ENCODE measurements at places on chromosomes 2 and 18.

DNA sequence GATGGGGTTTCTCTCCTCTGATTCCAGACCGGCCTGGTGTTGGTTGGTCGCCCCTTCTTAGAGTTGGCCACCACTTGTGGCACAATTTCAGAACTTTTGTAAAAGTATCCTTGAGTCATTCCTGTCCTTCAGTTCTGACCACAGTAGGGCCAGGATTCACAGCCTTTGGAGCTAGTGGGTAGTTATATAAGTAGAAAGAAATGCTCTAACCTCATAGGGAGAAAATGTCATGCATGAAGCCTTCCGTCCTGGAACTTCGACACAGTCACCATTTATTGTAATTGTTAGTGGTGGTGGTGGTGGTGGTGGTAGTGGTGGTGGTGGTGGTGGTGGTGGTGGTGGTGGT lies 65.4 kb downstream of the EPAS1 start:
- no peak for DNase-seq

DNA sequence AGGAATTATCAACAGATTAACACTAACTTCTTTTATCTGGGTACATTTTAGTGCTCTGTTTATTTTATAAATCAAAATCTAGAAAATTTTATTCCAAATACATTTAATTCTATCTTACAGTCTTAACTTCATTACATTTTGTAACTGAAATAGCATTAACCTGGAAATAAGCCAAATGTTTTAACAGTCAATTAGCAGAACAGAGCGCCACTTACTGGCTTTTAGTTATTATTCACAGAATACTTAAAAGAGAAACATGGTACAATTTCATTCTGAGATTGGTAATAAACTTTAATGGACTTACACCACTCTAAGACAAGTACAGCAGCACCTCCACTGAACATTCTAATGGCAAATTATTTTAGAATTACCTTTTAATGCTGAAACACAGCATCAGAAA lies 38.6 kb downstream of the SS18 start:
- no peak for DNase-seq

- DNase-seq: no peak
Observed at GRCh38 chr2:128198656-128199055, 107.7 kb downstream of the UGGT1 start.

GRCh38 chr2:120763508-120763907 lies 27.8 kb downstream of the GLI2 start:
- DNase-seq: no peak

- DNase-seq: no peak
Observed at GRCh38 chr2:109144721-109145120, 15.7 kb downstream of the SH3RF3 start.

DNA sequence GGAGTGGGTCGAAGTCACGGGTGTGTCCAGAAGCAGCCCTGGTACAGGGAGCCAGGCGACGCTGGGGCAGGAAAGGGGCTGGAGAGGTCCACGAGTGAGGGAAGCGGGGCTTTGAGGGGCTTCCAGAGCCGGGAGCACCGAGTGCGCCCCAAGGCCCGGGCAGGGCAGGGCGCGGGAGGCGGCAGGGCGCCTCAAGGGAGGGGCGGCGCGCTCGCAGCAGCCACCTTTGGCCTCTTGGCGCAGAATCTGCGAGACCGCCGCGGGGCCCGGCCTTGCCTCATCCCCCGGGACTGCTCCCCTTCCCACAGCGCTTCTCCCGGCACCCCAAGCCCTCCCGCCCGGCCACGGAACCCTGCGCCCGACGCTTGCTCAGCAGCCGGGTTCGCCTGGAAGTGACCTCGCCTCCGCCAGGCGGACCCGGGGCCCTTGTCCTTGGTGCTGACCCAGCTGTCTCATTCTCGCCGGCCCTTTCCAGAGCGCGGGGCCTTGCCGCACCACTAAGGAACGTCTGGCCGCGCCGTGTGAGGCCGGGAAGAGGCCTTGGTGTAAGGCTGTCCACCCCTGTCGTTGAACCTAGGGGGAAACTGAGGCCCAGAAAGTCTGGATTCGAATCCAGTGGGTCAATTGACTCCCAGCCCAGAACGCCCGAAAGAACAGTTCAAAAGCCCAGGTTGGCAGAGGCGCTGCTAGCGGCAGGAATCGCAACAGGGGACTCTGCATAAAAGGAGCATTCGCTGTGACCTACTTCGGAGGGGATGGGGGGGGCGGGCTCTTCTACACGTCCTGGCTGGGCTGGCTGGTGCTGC lies 584 bp upstream of the DNER start:
- no peak for DNase-seq

DNA sequence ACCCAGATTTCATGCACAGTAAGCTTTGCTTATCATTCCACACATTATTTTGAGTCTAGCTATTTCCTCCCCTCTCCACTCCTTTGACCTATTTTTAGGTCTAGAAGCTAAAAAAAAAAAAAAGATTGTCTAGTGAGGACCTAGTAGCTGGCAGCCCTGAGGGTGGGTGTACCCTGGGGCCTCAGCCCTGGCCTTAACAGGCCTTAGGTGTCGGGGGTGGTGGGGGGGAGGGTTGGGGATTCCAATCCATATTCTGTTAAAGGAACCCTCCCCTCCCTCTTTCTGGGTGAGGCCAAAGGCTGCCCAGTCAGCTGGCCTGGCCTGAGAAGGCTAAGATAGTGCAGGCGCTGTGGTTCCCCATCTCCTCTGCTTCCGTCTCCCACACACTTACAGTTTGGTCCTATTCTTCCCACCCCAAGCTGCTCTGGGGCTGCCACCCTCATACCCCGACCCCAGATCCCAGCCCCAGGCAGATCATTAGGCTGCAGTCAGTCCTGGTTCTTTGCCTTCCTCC lies 65.5 kb upstream of the HK2 start:
- DNase-seq: no peak

- DNase-seq: no peak
Observed at GRCh38 chr2:233341296-233341695, 13.0 kb upstream of the DGKD start.

- no peak for DNase-seq
Observed at GRCh38 chr2:98580656-98581284, 27.5 kb downstream of the COA5 start.

DNA sequence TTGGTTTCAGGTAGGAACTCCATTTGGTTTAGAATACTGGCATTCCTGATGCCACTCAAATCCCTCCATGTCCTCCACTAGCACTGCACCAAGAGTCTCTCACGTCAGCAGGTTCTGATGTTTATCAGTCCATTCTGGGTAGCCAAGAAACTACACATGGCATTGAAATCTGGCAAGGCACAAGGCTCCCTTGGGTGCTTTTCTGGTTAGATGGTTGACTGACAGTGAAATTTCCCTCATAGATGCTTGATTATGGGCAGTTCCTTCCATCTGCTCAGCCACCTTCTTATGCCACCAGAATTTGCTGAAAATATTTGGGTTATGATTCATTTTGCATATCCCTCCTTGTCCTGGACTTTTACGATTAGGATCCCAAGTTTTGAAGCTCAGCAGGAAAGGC lies 32.6 kb downstream of the EDAR start:
- DNase-seq: no peak

GRCh38 chr18:62781893-62782292 lies 66.6 kb downstream of the PHLPP1 start:
- peak; percentile 46 for DNase-seq

DNA sequence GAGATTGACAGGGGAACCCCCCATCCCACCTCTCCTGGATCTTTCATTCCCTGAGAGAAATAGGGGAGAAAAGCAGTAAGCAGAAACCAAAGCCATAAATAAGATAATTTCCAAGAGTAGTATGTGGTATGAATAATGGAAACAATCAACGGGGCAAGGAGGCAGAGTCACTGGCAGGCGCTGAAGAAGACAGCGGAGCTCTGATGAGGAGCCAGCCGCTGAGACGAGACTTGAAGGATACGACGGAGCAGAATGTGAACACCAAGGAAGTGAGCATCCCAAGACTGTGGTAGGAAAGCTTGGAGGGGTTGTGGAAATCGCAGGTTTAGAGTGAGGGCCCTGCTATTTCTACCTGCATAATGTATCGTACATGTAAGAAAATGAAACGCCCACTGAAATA lies 93.6 kb upstream of the CBLN2 start:
- no peak for DNase-seq

GRCh38 chr2:10132596-10132995 lies 10.1 kb downstream of the RRM2 start:
- no peak for DNase-seq

DNA sequence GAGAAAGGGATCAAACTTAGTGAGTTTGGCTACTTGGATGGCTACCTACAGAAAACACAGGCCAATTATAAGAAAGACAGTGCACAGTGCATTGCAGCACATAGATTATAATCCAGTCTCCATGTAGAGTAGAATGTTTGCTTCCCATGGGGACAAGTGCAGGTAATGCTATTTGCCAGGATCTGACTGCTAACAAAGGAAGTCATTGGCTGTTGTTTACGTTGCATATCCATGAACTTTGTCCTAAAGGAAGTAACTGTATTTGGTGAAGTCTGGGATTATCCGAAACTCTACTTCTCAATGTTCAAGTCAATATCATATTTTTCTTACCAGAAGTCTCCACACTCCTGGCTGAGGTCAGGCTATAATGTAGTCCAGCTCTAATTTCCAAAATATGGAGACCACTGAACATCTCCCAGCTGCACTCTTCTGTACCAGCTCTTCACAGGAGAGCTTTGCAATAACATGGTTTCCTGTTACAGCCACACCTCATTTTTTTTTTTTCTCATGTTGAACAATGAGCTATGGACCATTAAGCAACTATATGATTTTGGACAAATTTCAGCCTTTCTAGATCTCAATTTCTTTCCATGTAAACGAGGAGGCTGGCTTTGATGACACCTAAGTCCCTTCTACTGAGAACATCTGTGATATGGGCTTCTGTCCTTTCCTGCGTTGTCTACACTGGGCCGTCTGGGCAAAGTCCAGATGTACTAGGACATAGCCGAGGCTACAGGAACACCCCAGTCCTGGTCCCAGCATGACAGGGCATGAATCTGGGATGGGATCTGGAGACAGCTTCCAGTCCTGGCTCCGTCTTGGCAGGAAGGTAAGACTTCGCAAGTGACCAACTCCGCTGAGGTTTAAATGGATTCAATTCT lies 154.8 kb downstream of the LAMA1 start:
- no peak for DNase-seq

DNA sequence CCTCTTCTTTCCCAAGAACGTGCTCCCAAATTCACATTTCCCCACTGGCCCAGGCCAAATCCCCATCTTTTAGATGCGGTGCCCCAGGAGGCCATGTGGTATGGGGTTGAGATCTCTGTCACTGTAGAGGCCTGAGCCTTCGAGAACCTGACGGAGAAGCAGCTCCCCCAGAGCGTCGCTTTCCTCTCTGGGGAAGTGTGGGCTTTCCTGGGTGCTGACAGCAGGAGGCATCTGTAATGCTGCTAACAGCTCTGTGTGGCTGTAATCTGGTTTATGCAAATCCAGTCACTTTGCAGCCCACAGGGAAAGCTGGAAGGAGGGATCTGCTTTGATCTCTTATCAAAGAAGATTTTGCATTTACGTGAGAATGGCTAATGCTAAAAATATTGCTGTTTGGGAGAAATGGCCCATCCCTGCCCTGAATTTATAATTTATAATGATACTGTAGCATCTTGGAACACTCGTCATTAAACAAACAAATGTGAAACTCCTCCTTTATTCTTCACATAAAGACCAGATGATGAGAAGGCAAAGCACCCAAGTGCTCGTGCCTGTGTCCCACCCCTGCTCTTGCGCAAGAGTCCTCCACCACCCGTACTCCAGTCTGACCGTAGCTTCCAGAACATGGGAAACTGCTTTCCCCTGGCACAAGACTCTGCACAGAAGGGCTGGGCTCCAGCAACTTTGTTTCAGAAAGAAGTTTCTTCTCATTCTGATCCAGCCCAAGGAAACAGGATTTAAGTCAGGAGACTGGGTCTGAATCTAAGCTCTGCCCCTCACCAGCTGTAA lies 109.9 kb upstream of the EPC2 start:
- no peak for DNase-seq

- peak; percentile 89 for DNase-seq
Observed at GRCh38 chr2:228938629-228939028, 332.5 kb downstream of the PID1 start.

GRCh38 chr2:73297586-73297985 lies 4.2 kb upstream of the EGR4 start:
- DNase-seq: no peak

DNA sequence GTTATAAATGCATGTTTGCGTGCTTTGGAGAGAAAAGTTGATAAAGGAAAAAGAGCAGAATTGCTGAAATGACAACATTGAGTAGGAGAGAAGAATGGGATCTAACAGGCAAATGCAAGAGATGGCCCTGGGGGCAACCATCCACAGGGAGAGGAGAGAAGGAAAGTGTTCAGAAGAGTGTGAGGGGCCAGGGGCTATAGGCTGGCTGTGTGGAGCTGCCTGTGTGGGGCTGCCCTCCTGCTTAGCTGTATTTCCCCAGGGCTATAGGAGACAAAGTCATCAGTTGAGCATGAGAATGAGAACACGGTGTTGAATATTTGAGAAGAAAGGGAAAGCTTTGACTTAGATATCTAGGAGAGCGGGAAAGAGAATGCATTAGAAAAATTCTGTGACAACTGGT lies 572.0 kb downstream of the SOX11 start:
- no peak for DNase-seq

- no peak for DNase-seq
Observed at GRCh38 chr2:229586012-229586411, 128.3 kb downstream of the DNER start.

GRCh38 chr18:70998490-70998889 lies 709.6 kb downstream of the SOCS6 start:
- no peak for DNase-seq

- no peak for DNase-seq
Observed at GRCh38 chr2:112936927-112937232, 25.9 kb downstream of the IL37 start.

GRCh38 chr18:43115076-43115921 lies at the start of gene RIT2:
RIT2 (minus strand) TSS chr18:43115685.
- DNase-seq: no peak

DNA sequence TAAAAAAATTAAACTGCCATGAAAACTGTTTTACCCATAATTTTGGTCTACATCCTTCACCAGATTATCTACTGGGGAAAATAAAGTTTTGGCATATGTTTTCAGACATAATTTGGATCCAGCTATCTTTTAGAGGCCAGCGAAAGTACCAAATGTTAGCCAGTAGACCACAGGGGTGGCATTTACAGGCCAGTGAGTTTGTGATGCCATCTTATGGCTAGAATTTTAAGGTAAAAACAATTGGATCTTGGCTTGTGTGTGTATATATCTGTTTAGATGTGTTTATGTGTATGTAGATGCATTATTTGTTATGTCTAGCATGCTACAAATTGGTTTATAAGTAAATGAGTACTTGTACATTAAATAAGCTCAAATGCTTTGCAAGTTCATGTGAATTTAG lies 322.6 kb downstream of the ASXL3 start:
- DNase-seq: no peak

- no peak for DNase-seq
Observed at GRCh38 chr2:161371869-161372268, 44.2 kb upstream of the TBR1 start.
